Tibial nerve (tissue), 4 donors: ENCODE measurements at places on chromosomes 11 and 22. TPM values are rescaled to one million over a fixed set of nuclear protein-coding genes. Genes with fewer than 3 reads are reported as not detected.

The SYT7 gene
- total RNA-seq: 1.7 TPM

The C11orf86 gene
- total RNA-seq: not detected

DNA sequence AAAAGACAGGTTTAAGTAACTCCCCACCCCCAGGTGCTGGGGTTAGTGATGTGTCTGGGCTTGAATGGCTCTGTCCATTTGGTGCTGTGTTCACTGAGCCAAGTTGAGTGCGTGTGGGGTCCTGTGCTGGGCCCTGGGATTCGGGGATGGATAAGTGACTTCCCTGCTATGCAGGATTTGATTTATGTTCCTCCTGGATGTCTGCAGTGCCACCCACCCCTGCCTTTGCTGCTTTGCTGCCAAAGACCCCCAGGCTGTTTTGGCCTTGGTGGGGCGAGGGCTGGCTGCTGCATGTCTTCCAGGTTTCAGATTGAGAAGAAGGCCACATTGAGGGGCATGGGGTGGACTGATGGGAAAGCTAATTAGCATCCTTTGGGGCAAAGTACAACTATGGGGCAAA, 77.9 kb upstream of the PARVG start:
- no peak for DNase-seq

DNA sequence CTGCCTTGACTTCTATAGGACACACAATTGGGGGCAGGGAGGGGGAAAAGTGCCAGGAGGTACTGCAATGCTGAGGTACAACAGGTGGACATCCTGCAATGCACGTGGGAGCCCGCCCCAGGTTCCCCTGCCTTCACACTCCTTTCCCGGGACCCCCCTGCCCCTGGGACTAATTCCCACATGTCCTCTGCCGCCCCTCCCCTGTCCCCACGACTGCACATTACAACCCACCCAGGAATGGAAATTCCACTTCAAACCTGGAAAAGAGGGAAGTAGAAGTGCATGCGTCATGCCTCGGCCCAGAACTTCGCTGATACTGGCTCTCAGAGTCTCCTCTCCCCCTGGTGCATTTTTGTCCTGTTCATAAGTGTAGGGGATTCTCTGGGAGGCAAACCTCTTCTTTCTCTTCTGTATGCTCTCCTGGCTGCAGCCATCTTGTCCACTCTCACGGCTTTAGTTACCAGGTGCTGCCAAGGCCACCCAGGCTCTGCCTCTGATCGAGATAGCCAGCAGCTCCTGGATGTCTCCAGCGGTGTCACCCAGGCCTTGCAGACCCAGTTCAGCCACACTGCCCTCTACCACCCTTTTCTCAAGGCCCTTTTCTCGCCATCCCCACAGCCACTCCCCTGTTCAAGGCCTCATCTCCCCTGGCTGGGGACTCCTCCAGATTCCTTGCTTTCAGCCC, 43.7 kb downstream of the GDPD5 start:
- DNase-seq: no peak
